Inflammatory macrophage treated with lipopolysaccharide for 1 hour (primary cell): ENCODE measurements at places on chromosomes 4 and X.
A peak's percentile ranks its signal among the peaks of the same experiment; 100 is the strongest.

GRCh38 chrX:81120936-81121371 is 80.8 kb downstream of the HMGN5 start:
- DNase-seq = peak; percentile 30

- no peak for DNase-seq
Observed at GRCh38 chr4:1872870-1873269, 1.7 kb downstream of the NSD2 start.

DNA sequence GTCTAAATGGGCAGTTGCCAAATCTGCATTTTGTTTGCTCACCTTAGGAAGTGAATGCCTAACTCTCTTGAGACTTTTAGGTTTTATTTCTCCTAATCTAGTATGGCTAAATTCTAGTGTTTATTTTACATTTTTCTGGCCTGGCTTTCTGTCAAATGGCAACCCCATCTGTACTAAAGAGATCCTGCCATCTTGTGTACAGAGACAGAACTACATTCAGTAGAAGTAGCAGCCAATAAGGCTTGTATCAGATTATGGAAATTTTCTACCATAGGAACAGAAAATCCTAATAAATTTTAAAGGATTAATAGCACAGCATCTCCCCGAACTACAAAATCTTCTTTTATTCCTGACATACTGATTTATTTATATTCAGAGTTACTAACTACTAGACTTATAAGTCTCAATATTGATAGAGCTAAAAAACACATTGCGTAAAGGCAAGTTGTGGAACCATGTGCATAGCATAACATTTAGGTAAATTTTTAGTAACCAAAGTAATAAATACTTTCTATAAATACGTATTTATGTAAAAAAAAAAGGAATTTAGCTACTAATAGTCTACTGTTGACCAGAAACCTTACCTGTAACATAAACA is 45.5 kb downstream of the TMEM144 start:
- peak; percentile 65 for DNase-seq

DNA sequence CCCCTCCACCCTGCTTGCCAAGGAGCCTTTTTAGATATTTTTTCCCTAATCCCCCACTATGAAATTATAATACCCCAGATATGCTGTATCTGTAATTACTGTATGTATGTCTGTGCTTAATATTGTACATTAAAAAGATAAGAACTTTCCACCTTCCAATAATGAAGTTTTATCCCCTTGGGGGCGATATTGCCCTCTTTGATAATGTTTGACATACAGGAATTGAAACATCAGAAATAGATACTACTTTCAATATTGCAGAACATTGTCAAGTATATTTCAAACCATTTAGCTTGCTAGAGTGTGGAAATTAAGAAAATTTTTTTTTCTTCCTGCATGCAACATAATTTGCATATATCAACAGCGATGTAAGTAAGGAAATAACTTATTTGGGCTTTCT is 58.9 kb downstream of the NAF1 start:
- DNase-seq = peak; percentile 12

- no peak for DNase-seq
Observed at GRCh38 chr4:148166132-148166591, 276.1 kb downstream of the NR3C2 start.

DNA sequence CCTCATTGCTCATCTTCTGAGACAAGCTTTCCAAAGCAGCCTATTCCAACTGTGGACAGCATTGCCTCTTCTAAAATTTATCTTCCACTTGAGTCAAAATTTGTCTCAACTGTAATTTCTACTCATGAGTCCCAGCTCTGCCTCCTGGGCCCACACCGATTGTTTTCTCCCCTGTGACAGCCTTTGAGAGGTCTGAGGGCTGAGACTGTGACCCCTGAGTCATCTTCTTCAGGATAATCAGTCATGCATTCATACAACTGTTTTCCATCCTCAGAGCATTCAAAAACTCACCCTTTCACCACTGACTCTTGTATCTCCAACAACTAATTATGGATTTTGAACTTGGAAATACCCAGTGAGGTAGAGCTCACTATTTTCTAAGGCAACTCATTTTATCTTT is 228.1 kb downstream of the EDA2R start:
- DNase-seq = no peak

DNA sequence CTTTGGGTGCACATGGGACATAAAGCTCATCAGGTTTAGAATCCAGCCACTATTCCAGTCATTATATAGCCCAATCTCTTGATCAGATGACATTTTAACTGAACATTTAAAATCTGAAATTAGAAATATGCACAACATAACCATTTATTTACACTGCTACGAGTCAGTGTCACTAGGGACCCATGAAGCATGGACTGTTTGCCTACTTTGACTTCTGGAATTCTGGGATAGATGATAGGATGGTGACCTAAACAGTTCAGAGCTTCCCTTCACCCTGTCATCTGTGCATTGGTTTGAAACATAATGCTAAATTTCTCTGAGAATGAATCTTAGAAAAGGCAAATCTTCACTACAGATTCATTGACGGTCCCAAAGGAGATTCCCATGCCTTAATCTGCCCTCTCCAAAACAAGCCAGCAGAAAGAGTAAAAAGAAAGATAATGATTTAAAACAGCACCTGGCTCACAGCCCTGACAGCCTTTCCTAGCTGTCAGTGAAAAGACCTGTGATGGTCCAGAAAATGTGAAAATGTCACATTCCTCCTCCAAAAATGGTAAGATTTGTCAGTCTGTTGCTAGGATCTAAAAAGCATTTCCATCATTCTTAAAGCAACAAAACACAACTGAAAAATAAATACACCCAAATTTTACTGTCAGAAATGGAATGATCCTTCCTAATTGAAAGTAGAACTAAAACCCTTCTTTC is 18.9 kb upstream of the HERC3 start:
- no peak for DNase-seq

- DNase-seq = no peak
Observed at GRCh38 chrX:83845397-83845796, 15.5 kb upstream of the CYLC1 start.

- DNase-seq = no peak
Observed at GRCh38 chr4:140297221-140297570, 76.2 kb upstream of the SCOC start.

GRCh38 chrX:76076124-76076523 is 96.7 kb upstream of the PBDC1 start:
- no peak for DNase-seq

DNA sequence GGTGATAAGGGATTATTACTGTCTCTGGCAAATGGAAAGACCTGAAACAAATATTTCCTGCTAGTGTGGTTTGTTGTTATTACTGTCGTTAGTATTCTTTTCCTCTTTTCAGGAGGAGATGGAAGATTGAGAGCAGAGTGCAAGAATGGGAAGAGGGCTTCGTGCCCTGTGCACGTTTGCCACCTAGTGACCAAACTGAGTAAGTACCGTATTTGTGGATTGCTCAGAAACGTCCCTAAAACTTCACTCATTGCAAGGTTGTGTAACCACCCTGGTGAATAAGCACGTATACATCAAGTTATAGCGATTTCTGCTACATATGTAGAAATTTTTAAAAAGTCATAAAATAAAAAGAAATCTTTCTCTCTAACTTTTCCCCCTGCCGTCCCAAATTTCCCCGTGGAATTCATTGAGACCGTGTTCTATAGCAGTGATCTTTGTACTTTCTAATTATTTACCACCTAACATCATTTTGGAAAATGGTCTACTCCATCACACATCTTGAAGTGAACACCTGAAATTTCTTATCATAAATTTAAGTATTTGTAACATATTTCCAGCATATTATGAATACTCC is 24.3 kb downstream of the LINC00632 start:
- peak; percentile 10 for DNase-seq
